ENCODE measurements at places on chromosomes 7 and 10.
A peak's percentile ranks its signal among the peaks of the same experiment; 100 is the strongest.

DNA sequence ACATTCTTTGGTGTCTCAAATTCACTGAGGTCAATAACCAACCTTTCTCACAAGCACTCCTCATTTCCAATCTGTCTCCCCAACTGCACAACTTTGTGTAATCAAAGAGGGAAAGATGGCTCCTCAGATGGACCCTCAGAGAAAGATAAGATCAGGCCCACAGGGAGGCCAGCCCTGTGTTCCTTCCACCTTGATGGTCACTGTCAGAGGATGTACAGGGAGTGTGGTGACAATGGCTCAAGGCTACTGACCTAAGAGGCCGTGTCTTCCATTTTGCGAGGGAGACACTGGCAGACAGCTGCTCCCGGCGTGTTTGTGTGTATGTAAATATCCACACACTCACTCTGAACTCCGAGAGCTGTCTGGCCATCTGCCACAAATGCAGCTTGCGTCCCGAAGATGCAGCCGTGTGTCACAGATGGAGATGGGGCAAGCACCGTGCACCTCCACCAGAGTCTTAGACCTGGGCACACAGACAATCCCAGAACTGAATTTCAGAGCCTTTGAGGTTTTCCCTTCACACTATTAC, 712.1 kb upstream of the NRP1 start:
- DNase-seq = no peak

DNA sequence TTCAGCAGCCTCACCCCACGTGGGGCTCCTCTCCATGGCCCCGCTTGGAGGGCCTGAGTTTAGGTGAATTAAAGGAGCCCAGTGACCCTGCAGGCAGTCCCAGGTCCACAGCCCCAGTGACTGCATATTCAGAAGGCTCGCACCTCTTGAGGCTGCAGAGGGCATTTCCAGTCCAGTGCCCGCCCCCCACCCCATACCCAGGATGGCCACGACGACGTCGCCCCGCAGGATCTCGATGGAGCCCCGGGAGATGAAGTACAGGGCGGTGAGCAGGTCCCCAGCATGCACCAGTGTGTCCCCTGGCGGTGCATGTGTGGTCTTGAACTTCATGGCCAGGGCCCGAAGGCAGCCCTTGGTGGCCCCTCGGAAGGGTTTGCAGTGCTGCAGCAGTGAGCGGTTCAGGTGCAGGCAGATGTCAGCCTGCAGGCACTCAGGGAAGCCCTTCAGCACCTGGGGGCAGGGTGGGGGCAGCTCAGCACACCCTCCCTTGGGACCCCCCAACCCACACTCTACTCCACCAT, 28.1 kb downstream of the KCNH2 start:
- DNase-seq = no peak

DNA sequence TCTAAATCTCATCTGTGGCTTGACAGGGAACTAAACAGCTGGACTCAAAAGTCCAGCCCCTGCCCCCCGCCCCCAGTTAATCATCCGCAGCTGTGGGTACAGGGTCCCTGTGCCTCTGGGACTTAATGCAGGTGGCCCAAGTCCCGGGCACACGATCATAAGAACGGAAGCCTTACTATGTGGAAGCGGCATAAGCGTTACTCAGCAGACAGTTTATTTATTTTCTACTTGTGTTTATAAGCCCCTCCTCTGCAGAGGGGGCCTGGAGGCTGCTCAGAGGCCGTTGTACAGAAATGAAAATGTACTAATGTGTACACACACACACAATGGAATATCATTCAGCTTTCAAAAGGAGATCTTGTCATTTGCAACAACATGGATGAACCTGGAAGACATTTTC, 158.0 kb upstream of the TNS3 start:
- DNase-seq = no peak

GRCh38 chr7:30917216-30917893, 5.7 kb downstream of the AQP1 start:
- DNase-seq = no peak

GRCh38 chr10:50512743-50513416, 110.9 kb downstream of the SGMS1 start:
- DNase-seq = no peak

- peak; percentile 45 for DNase-seq
Measured at GRCh38 chr10:34655286-34656170, 159.6 kb downstream of the PARD3 start.

GRCh38 chr10:116779076-116779687, 36.8 kb upstream of the HSPA12A start:
- DNase-seq = no peak

DNA sequence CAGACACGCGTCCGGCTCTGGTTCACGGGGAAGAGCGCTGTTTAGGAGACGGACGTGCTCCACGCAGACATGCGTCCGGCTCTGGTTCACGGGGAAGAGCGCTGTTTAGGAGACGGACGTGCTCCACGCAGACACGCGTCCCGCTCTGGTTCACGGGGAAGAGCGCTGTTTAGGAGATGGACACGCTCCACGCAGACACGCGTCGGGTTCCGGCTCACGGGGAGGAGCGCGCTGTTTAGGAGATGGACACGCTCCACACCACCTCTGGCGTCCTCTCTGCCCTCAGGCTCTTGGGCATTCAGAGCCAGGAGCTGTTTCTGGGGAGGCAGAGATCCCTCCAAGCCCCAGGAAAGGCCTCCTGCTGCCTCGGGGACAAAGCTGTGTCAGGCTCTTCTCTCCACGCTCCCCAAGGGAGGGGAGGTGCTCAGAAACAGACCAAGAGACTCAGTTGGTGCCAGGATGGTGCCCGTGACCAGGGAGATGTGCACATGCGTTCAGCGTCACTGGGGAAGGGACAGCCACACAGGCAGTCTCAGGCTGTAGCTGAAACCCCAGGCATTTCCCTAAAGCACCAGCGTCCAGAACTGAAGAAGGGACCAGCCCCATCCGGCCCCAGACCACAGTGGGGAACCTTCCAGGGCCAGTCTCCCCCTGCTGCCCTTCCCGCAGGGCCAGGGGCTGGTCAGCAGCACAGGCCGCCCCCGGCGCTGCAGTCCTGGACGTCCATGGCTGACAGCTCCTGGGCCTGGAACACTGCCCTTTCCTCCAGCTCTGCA, 175.6 kb downstream of the ELFN1 start:
- no peak for DNase-seq

GRCh38 chr7:66213637-66214036, 8.5 kb downstream of the TPST1 start:
- no peak for DNase-seq

DNA sequence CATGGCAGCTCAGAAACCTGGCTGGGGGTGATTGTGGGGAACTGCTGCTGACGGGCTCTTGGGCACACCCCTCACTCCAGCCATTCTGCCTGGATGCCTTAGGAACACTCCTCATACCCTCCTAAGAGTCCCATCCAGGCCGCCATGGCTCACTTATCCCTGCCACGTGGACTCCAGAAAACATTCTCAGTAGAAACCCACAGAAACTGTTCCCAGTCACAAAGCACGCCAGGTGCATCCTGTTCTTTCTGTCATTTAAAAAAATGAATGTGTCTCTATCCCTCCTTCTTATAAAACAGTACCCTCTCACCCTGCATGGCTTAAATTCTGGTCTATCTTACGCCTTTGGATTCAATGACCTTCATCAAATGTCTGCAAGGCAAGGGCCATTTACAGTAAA, 177.7 kb downstream of the CUX1 start:
- no peak for DNase-seq

Measured in hematopoietic multipotent progenitor cell (in vitro differentiated cells).